ENCODE measurements at places on chromosomes 11 and 22.

GRCh38 chr22:21947040-21948014, 5.3 kb downstream of the PPM1F start:
- DNase-seq: no peak

DNA sequence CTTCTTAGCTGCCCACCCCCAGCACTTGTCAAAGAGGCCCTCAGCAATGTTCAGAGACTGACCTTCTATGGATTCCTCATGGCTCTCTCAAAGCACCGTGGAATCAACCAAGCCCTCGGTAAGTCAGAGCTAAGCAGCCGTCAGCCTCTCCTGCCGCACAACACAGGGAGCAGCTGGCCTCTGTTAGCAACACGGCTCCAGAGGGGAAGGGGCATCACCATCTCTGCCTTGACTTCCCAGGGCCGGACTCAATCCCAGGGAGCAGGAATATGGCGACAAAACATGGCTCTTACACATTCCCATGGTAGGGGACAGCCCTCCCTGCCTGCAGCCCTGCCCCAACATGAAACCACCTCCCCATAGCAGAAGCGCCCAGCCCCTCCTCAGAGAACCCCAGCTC, 18.9 kb downstream of the ARFGAP2 start:
- DNase-seq: no peak

- no peak for DNase-seq
Measured at GRCh38 chr11:126268361-126268707, 361 bp downstream of the SRPRA start.

DNA sequence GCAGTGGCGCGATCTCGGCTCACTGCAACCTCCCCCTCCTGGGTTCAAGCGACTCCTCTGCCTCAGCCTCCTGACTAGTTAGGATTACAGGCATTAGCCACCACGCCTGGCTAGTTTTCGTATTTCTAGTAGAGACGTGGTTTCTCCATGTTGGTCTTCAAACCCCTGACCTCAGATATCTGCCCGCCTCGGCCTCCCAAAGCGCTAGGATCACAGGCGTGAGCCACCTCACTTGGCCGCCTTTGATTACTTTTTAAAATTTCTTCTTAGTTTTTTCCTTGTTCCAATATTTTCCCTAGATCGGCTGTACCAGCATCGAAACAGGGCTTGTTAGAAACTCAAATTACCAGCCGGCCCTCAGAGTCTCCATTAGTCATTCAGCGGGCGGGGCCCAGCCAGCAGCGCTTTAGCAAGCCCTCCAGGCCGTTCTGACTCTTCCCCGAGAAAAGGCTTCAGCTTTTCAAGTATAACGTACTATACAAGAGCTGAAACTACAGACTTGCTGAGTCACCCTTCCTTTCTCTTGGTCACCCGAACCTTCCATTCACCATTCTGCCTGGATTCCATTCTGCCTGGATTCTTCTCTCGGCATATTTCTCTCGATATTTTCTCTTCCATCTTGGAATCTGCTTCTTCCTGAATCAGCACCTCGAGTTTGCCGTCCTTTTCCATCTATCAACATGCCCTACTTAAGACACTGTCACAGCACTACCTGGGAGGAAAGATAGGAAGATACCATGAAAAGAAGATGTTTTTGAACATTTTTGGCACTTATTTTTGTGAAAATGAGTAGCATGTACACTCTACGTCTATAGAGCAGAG, 6.7 kb upstream of the CAPRIN1 start:
- no peak for DNase-seq

DNA sequence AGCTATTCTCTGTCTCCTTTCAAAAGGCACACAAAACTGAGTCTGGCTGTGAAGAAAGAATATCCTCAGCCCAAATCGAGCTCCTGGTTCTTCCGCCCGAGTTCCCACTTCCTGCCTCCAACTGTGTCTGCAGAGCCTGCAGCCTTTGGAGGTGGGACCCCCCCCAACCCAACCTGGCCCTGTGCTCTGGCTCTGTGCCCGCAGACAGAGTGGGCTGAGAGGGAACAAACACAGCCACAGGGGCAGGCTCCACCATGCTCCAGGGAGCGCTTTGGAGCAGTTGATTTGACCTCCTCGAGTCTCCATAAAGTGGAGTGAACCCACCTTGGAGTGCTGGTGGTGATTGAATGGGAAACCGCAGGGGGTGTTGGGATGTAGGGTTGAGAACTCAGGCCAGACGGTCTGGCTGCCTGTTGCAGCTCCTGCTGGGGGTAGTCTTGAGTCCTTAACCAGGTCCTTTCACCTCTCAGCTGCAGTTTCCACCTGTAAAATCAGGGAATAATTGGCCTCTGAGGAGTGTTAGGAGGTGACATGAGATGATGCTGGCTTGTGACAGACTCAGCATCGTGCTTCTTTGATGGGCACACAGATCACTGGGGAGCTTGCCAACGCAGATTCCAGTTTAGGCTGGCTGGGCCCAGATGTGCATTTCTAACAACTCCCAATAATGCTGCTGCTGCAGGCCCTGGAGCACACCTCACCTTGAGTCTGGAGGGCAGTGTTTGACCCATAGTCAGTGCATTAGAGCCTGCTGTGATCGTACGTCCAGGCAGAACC, 11.4 kb downstream of the DAGLA start:
- DNase-seq: no peak

DNA sequence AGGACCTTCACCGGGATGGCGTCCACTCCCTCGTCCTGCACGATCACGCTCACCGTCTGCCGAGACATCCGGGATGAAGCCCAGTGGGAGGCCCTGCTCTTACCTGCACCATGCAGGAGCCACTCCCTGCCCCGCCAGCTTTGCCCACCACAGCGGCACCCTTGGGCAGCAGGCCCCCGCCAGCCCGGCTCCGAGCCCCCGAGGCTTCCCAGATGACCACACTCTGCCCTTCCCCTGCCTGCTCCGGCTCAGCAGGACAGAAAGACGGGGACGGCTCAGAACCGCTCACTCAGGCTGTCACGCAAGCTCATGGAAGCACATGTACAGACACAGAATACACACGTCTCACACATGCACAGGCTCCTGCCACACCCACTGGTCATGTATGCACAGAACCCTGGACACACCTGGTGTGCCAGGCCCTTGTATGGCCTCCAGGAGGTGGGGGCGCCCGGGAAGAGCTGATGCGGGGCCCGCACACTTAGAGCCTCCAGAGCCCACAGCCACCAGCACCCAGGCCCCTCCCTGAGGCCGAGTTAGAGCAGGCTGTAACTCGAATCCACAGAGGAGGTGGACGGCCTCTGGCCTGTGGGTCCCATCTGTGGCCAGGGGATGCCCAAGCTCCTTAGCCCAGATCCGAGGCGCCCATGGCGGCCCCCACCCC, 8.9 kb upstream of the MAPK11 start:
- no peak for DNase-seq

- DNase-seq: no peak
Measured at GRCh38 chr22:36445158-36445668, 36.2 kb downstream of the TXN2 start.

- DNase-seq: no peak
Measured at GRCh38 chr11:110147962-110148709, 54.9 kb downstream of the ZC3H12C start.

- no peak for DNase-seq
Measured at GRCh38 chr22:46381142-46381541, 45.6 kb downstream of the TRMU start.

DNA sequence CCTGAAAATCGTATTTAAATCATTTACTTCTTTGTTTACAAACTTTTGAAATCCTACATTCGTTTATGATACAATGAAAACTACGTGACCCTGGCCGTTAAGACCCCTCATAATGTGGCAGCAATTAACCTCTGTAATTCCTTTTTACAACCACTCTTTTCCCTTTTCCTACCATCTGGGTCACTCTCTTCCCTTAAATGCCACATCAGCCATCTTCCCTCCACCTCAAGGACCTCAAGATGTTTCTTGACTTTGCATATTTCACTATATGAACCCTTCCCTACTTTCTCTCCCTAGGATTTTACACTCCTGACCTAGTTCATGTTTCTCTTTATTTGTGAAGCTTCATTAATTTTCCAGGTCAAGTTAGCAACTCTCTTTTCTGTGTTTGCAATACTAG, 26.8 kb downstream of the OR2AG2 start:
- DNase-seq: no peak

- no peak for DNase-seq
Measured at GRCh38 chr11:61133956-61134662, 27.1 kb downstream of the VPS37C start.

DNA sequence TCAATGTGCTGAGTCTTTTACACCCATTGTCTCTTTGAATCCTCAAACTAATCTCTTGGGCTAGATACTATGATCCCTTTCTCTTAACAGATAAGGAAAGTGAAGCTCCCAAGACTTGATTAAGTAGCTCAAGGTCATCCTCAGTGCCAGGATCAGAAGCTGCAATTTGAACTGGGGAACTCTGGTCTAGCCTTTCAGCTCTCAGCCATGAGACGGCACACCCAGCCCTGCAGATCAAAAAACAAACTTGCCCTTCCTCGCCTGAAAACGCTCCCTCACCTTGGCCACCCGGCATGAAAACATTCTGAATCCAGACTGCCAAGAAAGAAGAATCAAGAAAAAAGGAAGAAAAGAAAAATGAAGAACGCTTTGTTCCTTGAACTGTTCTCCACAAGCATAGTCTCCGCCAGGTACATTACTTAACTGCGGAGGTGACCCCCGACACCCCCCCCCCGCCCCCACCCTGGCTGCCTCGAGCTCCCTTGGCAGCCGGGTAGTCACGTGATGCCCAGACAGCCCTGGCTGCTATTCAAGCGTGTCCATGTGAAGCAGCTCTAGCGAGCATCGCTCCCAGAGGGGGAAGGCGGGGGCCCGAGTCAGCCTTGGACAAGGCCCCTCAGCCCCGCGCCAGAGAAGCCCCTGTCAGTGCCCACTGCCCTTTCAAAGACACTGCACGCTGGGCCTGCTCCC, 451.2 kb downstream of the MIAT start:
- DNase-seq: peak; percentile 13

Data from caudate nucleus (tissue), 63 donors.